ENCODE measurements at places on chromosomes 5 and 9. TPM values are rescaled to one million over a fixed set of nuclear protein-coding genes. Genes with fewer than 3 reads are reported as not detected.

GRCh38 chr9:107952773-107953172 is 463.2 kb upstream of the KLF4 start:
- H3K27ac ChIP-seq: no peak overlapping the region
- H3K36me3 ChIP-seq: no peaks in the 10 kb centered on the region
- H3K4me3 ChIP-seq: no peak overlapping the region

The FGF18 gene
- total RNA-seq: not detected

The CER1 gene
- not detected for total RNA-seq

GRCh38 chr9:23011669-23012068 is 565.0 kb downstream of the DMRTA1 start:
- no peak overlapping the region for H3K27ac ChIP-seq
- H3K27me3 ChIP-seq: no peaks in the 10 kb centered on the region
- DNase-seq: no peak

DNA sequence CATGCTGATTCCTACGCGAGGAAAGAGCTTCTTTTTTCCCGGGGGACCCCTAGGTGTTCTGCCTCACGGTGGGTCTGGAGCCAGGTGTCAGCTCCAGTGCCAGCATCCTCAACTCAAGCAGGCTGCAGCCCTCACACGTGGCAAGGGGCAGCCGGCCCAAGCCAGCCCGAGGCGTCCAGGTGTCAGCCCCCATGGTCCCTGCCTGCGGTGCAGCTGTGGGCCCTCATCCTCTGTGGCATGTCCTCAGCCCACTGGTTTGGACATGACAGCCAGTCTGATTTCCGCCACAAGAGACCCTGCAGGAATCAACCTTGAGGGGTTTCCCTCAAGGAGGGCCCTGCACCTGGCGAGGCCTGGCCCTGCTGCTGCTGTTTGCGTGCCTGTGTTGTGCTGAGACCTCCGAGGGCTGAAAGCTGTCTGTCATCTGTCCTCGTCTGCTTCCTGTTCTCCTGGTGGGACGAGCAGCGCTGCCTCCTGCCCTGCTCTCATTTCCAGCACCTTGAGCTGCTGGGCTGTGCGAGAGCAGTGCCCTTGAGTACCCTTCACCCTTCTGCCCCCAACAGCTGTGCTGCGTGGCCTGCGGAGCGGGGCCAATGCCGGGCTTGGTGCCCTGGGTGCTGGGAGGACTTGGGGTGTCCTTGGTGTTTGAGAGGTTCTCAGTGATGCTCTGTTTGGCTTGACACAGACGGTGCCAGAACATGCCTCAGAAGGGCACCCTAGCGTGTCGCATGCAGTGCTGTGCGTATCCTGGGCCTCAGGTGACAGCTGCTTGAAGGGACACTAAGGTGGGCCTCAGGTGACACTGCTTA is 137.6 kb downstream of the CACNA1B start:
- H3K27me3 ChIP-seq: peaks cover under 1% of the 10 kb centered on the region
- DNase-seq: no peak
- H3K27ac ChIP-seq: no peak overlapping the region
- H3K36me3 ChIP-seq: no peaks in the 10 kb centered on the region
- H3K4me3 ChIP-seq: no peak overlapping the region

- peaks cover 3% of the 10 kb centered on the region for H3K4me1 ChIP-seq
- H3K27me3 ChIP-seq: peaks cover 2% of the 10 kb centered on the region
- H3K36me3 ChIP-seq: no peaks in the 10 kb centered on the region
- no peak for DNase-seq
- H3K4me3 ChIP-seq: no peak overlapping the region
These were observed 96.6 kb downstream of the LHX2 start for GRCh38 chr9:124108216-124108615.

The SPDL1 gene
- 64.1 TPM for total RNA-seq

The INSL4 gene
- not detected for total RNA-seq

- no peak for DNase-seq
- H3K4me1 ChIP-seq: no peaks in the 10 kb centered on the region
- H3K27ac ChIP-seq: no peak overlapping the region
- no peaks in the 10 kb centered on the region for H3K36me3 ChIP-seq
- no peak overlapping the region for H3K4me3 ChIP-seq
- no peaks in the 10 kb centered on the region for H3K27me3 ChIP-seq
These were observed 89.7 kb downstream of the ELAVL2 start for GRCh38 chr9:23736293-23736692.

The PCDHA9 gene
- total RNA-seq: not detected

The THBS4 gene
- total RNA-seq: 1.4 TPM

- H3K4me1 ChIP-seq: peaks cover 14% of the 10 kb centered on the region
- no peak overlapping the region for H3K27ac ChIP-seq
- H3K27me3 ChIP-seq: no peaks in the 10 kb centered on the region
- H3K4me3 ChIP-seq: no peak overlapping the region
These were observed 11.9 kb downstream of the ERBIN start for GRCh38 chr5:65938256-65938655.

GRCh38 chr9:134375011-134375390 is 48.7 kb downstream of the RXRA start:
- no peak overlapping the region for H3K4me3 ChIP-seq
- H3K4me1 ChIP-seq: no peaks in the 10 kb centered on the region
- peaks cover 3% of the 10 kb centered on the region for H3K27me3 ChIP-seq
- no peak overlapping the region for H3K27ac ChIP-seq
- no peaks in the 10 kb centered on the region for H3K36me3 ChIP-seq
- no peak for DNase-seq

DNA sequence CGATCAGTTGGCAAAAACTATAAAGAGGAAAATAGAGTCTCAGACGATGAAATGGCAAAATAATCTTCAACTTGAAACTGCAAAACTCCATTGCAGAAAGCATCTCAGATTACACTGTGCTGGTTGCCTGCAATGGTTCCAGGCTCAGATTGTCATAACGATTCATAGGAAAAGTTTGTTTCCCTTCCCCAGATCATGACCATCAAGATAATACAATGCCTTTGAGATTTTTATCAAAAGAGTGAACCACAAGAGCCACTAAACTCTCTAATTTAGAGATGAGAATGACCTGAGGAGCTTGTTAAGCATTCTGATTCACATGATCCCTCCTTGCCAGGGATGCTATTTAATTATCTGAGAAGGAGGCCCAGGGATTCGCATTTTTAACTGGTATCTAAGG is 52.6 kb upstream of the ITGA1 start:
- H3K27me3 ChIP-seq: no peaks in the 10 kb centered on the region
- no peak overlapping the region for H3K27ac ChIP-seq
- DNase-seq: no peak
- peaks cover 45% of the 10 kb centered on the region for H3K4me1 ChIP-seq
- peaks cover 49% of the 10 kb centered on the region for H3K36me3 ChIP-seq

The PCDHB5 gene
- total RNA-seq: not detected

The PRSS3 gene
- not detected for total RNA-seq

- H3K36me3 ChIP-seq: no peaks in the 10 kb centered on the region
- no peak overlapping the region for H3K27ac ChIP-seq
- H3K4me1 ChIP-seq: peaks cover 4% of the 10 kb centered on the region
- peaks cover 28% of the 10 kb centered on the region for H3K27me3 ChIP-seq
- no peak for DNase-seq
These were observed 18.4 kb upstream of the EGFL7 start for GRCh38 chr9:136644343-136644592.

GRCh38 chr5:143648696-143649095 is 163.3 kb upstream of the HMHB1 start:
- DNase-seq: no peak
- no peaks in the 10 kb centered on the region for H3K4me1 ChIP-seq
- no peaks in the 10 kb centered on the region for H3K36me3 ChIP-seq

GRCh38 chr5:3023656-3024055 is 272.2 kb upstream of the IRX2 start:
- no peak overlapping the region for H3K27ac ChIP-seq
- no peak overlapping the region for H3K4me3 ChIP-seq
- H3K4me1 ChIP-seq: no peaks in the 10 kb centered on the region
- DNase-seq: no peak
- no peaks in the 10 kb centered on the region for H3K27me3 ChIP-seq

DNA sequence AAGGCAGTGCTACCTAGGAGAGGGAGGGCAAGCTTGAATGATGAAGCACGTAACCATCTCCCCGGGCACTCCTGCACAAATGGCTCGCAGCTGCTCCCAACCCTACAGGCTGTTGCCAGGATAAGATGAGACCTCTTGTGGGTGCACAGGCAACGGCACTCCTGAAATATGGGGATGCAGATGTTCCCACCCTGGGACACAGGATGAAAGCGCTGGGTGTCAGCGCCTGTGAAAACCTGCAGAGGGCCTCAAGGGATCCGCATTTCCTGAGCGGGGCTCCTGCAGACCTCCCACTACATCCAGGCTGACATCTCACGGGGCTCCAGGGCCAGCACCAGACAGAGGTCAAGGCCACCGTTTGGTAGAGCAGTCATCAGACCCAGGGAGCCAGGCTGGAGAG is 60.7 kb downstream of the SMIM23 start:
- H3K27ac ChIP-seq: no peak overlapping the region
- DNase-seq: no peak
- H3K4me3 ChIP-seq: no peak overlapping the region
- no peaks in the 10 kb centered on the region for H3K27me3 ChIP-seq

The RANBP3L gene
- not detected for total RNA-seq

GRCh38 chr5:72141440-72142355 is 34.4 kb downstream of the MAP1B start:
- peaks cover 44% of the 10 kb centered on the region for H3K27me3 ChIP-seq
- DNase-seq: no peak
- H3K4me1 ChIP-seq: peaks cover 14% of the 10 kb centered on the region

The EDIL3 gene
- not detected for total RNA-seq

- DNase-seq: peak; percentile 73
- peak overlapping the region; percentile 46 for H3K27ac ChIP-seq
These were observed 1.4 kb upstream of the CIZ1 start for GRCh38 chr9:128192601-128193371.

DNA sequence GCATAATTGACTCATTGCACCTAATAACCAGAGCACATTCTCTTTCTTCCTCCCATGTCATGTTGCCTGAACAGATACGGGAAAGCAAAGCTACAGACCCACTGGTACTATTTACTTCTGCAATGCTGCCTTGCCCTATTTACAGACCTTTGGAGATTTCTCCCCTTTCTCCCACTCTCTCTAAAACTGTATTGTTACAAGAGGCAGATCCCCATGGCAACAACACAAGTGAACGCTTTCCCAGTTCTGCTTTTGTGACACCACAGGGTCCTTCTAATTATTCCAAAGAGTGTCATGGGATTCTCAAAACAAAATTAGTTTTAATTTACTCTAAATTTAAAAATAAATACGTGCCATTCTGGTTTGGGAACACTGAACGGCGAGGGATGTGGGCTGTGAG is 104.7 kb downstream of the KCTD16 start:
- H3K4me1 ChIP-seq: no peaks in the 10 kb centered on the region
- H3K4me3 ChIP-seq: no peak overlapping the region
- H3K36me3 ChIP-seq: no peaks in the 10 kb centered on the region

GRCh38 chr5:151682240-151682639 is 4.5 kb downstream of the SPARC start:
- peaks cover 23% of the 10 kb centered on the region for H3K27me3 ChIP-seq
- peaks cover 8% of the 10 kb centered on the region for H3K4me1 ChIP-seq
- H3K36me3 ChIP-seq: no peaks in the 10 kb centered on the region
- no peak overlapping the region for H3K4me3 ChIP-seq
- no peak for DNase-seq

The RNF183 gene
- total RNA-seq: not detected

DNA sequence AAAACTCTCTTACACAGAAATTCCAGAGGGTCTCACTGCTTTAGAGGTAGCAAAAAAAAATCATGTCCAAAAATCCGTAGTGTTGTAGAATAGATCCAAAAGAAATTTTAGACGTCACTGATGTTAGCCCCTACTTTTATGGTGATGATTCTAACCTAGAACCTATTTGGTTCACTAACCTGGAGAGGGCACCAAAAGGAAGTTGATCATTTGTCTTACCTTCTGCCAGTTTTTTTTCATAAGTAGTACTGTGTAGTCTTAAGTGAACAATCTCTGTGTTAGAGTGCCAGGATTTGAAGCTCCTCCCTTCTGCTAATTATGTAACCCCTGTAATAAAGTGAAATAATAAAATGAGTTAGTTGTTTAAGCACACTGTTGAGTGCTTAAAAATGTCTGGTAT is 215.2 kb downstream of the SMARCA2 start:
- no peaks in the 10 kb centered on the region for H3K36me3 ChIP-seq
- DNase-seq: no peak
- no peak overlapping the region for H3K27ac ChIP-seq
- H3K4me3 ChIP-seq: no peak overlapping the region
- no peaks in the 10 kb centered on the region for H3K27me3 ChIP-seq
- peaks cover 14% of the 10 kb centered on the region for H3K4me1 ChIP-seq

The ENHO gene
- total RNA-seq: not detected

DNA sequence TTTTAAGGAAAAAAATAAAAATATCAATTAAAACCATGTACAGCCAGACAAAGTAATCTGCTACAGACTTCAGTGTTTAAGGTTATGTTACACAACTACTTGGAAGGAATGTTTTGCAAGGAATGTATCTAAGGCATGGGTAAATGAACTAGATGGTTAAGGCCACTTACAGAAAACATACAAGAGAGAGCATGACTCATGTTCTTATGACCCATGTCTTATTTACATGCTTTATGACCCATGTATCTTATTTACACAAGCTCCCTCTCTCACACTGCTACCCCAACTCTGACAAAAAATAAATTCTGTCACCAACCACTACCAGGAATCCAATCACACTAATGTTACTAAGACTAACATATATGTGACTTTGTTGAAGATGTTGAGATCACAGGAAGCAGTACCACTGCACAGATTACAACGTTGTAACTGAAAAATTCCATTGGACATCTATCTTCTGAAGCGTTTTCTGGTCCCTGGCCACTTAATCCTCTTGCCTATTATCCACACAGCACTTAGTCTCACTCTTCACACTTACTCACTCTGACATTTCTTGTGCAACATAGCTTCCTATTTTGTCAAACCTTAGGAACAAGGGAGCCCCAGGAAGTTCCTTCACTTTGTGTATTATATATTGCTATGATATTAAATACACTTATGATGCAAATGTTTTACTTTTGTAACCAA is 1630.1 kb upstream of the C9orf72 start:
- no peaks in the 10 kb centered on the region for H3K27me3 ChIP-seq
- H3K4me3 ChIP-seq: no peak overlapping the region
- no peak overlapping the region for H3K27ac ChIP-seq
- H3K36me3 ChIP-seq: no peaks in the 10 kb centered on the region

The OTULINL gene
- 68.3 TPM for total RNA-seq

- H3K27ac ChIP-seq: no peak overlapping the region
- DNase-seq: no peak
- no peak overlapping the region for H3K4me3 ChIP-seq
These were observed 115.3 kb upstream of the MSX2 start for GRCh38 chr5:174609116-174609515.

- no peak for DNase-seq
- H3K27me3 ChIP-seq: no peaks in the 10 kb centered on the region
- H3K4me1 ChIP-seq: peaks cover 8% of the 10 kb centered on the region
- no peak overlapping the region for H3K27ac ChIP-seq
- H3K4me3 ChIP-seq: no peak overlapping the region
- no peaks in the 10 kb centered on the region for H3K36me3 ChIP-seq
These were observed 90.3 kb upstream of the ZNF366 start for GRCh38 chr5:72597456-72597948.

The ACOT12 gene
- not detected for total RNA-seq

DNA sequence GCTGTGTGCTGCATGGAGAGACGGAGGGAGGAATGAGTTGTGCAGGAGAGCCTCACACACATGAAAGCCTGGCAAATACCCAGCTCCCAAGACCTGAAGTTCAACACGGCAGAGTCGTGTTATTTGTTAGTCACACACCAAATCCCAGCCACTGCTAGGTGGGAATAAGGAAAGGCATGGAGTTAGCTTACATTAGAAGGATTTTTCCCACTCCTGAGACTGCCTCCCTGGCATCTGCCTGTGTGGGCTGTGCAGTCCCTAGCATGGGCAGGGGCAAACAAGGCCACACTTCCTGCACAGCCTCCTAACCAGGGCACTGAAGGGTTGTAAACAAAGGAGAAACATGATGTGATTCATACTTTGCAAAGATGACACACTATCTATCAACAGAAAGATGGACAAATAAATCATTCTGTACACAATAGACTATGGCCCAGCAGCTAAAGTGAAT is 306.8 kb downstream of the SPOCK1 start:
- no peaks in the 10 kb centered on the region for H3K36me3 ChIP-seq
- H3K4me3 ChIP-seq: no peak overlapping the region
- H3K27me3 ChIP-seq: no peaks in the 10 kb centered on the region
- DNase-seq: no peak
